ENCODE measurements at places on chromosomes 5 and 9.

DNA sequence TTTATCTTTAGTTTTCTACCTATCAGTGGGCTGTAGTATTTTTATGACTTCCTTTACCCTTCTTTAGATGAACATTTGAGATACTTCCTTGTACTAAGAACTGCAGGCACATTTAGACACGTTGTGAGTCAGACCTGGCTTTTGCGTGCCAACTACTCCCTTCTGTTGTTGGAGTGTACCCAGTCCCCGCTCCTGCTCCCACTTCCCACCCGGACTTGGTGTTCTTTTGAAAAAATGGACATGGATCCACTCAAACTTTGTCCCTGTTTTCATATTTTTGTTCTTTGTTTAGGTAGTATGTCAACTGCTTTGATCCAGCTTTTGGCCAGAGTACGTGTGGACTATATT lies 60.7 kb downstream of the PARP8 start:
- no peak for DNase-seq

DNA sequence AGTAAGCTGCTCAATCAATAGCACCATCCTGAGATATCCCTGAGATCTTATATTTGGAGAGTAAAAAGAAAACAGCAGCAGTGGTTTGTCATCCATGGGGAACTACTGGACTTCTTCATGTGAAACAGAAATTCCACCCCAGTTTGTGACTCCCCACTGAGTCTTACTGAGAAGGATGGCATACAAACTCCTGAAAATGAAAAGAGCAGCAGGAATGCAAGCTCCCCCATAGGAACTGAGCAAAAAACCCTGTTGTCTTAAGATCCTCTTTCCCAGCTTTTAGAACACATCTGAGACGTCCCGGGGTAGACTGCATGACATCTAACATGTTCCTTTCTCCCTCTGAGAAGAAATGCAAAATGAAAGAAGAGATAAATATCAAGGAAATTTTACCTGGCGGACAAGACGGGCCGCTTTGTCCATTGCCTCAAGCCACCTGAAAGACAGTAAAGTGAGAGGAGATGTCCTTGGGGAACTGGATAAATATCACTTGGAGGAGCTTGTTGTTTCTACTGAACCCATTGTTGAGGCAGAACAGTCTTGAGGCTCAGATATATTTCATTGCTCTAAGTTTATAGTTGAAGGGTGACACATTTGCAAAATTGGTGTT lies 117.1 kb downstream of the NUDT12 start:
- DNase-seq = no peak

DNA sequence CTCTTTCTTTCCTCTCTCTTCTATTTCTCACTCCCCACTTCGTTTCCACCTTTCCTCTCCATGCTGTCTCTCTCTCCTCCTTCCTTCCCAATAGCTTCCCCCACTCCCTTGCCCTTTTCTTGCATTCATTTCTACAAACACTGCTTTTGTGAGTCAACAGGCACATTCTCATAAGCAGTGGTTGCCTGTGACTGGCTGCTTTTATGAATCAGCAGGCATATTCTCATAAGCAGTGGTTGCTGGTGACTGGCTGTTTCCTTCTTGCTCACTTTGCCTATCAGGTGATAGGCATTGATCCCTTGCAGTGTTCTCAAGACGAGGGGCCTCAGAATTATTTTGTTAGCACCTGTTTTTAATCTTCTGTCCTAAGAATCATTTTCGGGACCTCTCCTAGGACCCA lies 116.1 kb upstream of the ACTBL2 start:
- DNase-seq = peak; percentile 70

- DNase-seq = no peak
Observed at GRCh38 chr5:143738417-143739401, 73.3 kb upstream of the HMHB1 start.

DNA sequence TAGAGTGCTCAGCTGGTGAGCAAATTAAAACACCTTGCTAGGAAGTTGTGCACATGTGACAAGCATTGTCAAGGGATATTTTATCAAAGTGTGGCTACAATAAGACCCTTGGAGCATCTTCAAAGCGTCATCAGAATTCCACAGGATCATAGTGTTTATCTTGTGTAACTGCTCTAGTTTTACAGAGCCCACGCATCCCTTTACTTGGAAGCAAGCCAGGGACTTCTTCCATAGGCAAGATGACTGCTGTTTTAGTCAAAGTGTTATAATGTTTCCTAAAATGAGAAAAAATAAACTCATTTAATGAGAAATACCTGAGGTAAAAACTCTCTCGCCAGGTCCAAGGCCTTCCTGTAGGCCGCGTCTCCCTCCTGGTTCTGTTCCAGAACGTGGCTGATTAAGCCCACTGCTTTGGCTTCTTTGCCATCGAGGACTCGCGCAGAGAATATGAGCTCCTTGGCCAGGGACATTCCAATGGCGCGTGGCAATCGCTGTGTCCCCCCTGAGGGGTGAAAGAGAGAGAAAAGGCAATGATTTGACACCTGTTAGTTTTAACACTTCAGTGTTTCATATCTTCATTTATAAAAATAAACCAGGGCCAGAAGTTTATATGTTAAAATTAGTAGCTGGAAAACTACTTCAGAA lies 141.1 kb downstream of the AUH start:
- DNase-seq = no peak

GRCh38 chr9:84169240-84169639 lies 171.3 kb downstream of the SLC28A3 start:
- DNase-seq = no peak

DNA sequence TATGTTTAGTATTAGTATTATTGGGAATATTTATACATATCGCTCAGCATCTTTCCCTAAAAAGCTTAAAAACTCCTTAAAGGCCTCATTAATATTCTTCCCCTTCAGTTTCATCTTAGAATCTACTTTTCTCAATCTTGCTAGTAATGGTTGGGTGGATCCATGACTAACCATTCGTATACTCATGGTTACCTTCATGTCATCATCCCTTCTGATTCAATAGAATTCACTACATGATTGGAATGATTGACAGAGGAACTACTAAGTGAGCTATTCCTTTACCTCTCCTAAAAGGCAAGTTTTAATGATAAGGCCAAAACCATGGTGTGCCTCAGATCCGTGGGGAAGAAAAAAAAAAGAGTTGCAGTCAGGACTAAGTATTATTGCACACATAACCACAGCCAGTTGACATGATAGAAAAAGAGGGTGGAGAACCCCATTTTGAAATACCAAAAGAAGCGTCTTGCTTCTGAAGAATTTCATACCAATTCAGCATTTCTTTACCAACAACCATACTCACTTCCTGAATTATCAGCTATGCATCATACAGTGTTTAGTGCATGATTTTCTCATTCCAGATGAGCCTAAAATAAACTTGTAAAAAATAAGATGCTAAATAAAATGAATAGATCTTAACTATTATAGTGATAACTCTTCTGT lies 624.6 kb downstream of the PDE4D start:
- no peak for DNase-seq

GRCh38 chr5:93810780-93811179 lies 69.4 kb upstream of the POU5F2 start:
- no peak for DNase-seq

GRCh38 chr9:137396634-137397367 lies 26.2 kb downstream of the EXD3 start:
- DNase-seq = no peak

DNA sequence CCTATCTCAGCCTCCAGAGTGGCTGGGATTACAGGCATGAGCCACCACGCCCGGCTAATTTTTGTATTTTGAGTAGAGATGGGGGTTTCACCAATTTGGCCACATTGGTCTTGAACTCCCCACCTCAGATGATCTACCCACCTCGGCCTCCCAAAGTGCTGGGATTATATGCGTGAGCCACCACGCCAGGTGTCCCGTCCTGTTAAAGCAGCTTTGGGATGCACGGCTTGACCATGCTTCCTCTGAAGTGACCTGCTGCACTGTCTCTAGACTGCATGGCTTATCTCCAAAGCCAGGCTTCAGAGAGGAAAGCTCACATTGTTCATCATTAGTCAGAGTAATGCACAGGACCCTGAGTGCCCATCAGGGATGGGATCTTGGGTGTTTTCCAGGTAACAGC lies 45.4 kb downstream of the SEMA4D start:
- no peak for DNase-seq

- no peak for DNase-seq
Observed at GRCh38 chr9:131289301-131290035, at the start of gene PLPP7. Gene PLPP7, plus strand, starts transcription at chr9:131289723. Its CDS starts 275 bp downstream, at chr9:131289998.

DNA sequence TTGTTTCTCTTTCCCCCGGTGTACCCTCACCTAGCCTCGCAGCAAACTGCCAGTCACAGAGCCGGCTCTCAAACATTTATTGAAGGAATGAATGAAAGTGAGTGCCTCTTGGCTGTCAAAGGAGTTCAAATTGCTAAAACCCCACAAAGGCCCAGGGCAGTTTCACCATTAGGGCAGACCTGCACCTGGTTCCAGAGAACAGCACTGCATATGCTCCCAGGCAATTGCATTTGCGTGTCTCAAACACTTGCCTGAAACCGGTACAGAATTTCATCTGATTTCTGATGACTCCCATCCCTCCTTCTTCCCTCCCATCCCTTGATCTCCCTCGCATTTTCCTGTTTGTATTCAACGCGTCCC lies 165.6 kb upstream of the ZNF462 start:
- DNase-seq = no peak

DNA sequence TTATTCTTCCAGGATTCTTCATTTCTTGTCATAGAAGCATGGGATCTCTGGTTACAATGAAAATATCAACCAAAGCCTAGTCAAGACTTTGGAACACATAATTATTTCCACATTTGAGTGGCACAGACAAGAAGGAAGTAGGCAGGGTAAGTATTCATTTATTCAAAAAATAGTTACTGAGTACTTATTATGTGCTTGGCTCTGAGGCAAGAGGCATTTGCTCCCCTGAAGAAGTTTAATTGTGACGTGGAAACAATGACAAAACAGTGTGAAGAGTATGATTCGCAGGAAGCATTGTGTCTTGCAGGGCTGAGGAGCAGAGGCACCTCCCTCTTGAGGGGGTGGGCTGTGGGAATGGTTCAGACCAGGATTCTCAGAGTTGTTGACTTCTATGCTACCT lies 45.0 kb upstream of the TNFSF15 start:
- no peak for DNase-seq

GRCh38 chr9:5773324-5773999 lies 59.5 kb downstream of the ERMP1 start:
- DNase-seq = no peak

DNA sequence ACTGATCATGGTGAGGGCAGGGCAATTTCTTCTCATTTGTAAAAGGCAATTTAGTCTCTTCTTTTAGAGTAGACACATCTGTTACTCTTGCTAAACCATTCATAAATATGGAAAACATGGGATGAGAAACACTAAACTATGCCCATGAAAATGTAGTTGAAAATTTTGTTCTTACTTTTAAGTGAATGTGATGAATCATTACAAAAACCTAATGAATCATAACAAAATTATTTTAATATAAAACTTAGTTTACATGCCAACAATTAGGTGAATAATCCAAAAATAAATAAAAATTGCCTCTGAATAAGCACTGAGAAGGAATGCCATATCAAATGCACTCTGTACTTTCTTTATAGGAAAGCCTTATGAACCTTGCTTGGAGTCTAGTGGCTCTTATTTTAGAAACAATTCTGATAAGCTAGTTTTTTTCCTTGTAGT lies 297.7 kb upstream of the EFNA5 start:
- no peak for DNase-seq

GRCh38 chr5:134600600-134600999 lies 32.0 kb downstream of the SAR1B start:
- peak; percentile 70 for DNase-seq

GRCh38 chr9:121895818-121896544 lies 197.1 kb downstream of the TTLL11 start:
- DNase-seq = no peak

DNA sequence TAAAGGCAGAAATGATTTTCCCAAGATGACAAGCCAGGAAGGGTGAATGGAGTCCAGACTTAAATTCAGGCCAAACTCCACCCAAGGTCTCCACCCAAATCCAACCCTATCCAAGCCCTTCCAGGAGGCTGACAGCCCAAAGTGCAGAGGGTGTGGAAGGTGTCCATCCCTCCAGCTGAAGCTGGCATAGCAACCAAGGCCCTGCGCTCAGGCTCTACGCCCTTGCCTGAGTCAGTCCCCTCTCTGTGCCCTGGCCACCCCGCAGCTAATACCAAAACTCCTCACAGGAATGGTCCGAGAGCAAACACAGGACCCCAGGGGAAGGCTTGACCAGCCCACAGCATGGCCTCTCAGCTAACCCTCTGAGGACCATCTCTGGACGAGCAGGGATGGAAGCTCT lies 2.1 kb downstream of the SEPTIN8 start:
- DNase-seq = no peak

DNA sequence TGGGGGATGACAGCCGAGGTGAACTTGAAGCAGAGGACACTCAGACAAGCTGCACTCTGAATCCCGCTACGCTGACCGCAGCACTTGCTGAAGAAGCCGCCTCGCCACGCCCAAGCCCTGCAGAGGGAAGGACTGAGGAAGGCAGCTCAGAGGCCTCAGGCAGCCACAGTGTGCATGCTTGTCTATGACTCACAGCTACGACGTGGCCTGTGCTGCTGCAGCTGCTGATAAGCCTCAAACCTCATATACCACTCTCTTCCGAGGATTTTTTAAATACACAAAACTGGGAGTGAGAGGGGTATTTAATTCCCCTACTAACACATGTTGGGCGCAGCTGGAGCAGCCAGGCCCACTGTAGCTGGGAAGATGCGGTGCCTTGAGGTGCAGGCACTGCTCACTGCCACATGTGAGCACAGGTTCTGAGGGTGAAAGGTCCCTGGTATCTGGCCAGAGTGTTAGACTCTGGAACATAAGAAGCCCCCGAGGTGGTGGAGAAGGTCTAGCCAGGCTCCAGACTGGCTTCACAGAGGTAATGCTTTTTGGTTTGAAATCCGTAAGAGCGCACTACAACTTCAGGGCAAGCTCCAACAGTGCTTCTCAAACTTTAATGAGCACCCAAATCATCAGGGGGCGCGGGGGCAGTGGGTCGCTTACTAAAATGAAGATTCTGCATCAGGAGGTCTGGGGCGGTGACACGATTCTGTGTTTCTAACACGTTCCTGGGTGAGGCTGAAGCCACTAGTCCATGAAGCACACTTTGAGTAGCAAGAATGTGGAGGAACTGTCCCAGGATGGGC lies 196.8 kb downstream of the AUH start:
- DNase-seq = peak; percentile 95

GRCh38 chr5:24749701-24750100 lies 104.9 kb upstream of the CDH10 start:
- DNase-seq = no peak

GRCh38 chr5:84403773-84404172 lies 19.1 kb upstream of the EDIL3 start:
- peak; percentile 97 for DNase-seq

DNA sequence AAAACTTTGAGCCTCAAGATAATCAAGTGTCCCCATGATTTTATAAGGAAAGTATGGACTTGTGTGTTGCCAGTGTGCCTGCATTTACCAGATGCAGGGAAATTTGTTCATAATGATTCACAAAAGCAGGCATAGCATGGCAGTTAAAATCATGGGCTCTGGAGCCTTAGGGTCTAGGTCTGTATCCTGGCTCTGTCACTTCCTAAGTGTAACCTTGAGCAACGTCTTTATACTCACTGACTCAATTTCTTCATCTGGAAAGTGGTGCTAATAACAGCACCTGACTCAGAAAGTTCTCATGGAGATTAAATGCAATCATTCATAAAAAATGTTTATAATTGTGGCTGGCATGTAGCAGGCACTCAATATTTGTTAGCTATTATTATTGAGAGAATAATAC lies 234.9 kb downstream of the SAXO1 start:
- no peak for DNase-seq

- DNase-seq = no peak
Observed at GRCh38 chr9:37596504-37596903, 4.1 kb upstream of the TOMM5 start.

Measured in non-pigmented ciliary epithelial cell (primary cell).